ENCODE measurements at places on chromosomes 6 and 20.

DNA sequence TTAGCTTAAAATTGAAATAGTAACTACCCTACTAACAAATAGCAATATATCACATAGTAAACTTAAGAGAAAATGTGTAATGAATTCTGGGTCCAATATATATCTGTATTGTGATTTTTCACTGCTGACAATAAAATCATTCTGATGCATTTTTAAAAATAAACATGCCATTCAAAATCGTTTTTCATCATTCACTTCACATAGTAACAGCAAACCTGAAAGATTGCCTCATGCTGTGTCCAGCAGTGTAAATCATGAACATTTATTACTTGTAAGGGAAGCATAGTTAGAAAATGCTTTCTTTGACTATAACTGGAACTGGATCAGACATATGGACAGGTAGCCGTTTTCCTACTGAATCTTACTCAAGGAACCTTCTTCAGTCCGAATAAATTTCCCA is 446.1 kb downstream of the UTRN start:
- DNase-seq = no peak

- DNase-seq = no peak
These were observed 359.3 kb downstream of the TAF4 start for GRCh38 chr20:61706259-61706961.

DNA sequence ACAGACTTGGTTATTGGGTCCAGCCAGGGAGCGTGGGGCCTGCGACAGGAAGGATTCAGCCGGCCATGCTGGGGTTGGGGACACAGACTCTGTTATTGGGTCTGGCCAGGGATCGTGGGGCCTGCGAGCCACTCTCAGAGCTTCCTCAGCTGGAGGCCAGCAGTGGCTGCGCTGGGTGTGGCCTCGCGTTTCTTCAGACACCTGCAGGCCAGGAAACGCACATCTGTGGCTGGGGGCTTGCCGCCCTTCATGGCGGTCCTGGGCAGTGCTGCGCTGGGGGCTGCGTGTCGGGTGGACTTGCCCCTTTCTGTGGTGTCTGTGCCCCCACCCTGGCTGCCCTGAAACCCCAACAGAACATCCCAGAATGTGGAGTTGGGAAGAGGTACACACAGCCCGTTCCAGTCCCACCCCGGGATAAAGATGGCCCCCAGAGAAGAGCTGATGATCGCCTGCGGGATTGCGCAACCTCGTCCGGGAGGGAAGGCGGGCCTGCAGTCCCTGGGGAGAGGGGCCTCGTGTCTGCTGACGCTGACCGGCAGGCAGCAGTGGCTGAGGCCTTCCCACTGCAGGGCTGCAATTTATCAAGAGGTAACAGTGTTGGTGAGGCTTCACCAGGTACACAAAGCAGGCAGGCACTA is 16.9 kb upstream of the MTG2 start:
- no peak for DNase-seq

DNA sequence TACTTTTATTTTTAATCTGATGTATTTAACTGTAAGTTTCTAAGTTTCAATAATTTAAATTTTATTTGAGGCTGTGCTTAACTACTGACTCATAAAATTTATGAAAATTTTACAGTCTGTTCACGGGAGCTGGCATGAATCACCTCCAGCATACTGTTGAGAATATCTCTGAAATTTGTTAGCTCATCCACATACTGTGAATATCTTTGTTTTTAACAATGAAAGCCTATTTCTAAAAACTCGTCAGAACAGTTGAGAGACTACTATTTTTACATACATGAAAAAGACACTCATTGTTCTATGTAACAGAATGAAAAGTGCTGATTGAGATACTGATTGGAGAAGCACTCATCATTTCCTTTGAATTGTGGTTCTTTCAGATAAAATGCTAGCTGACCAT is 749.3 kb downstream of the TENT5A start:
- no peak for DNase-seq

GRCh38 chr20:5835321-5835821 is 85.2 kb downstream of the SHLD1 start:
- DNase-seq = no peak

DNA sequence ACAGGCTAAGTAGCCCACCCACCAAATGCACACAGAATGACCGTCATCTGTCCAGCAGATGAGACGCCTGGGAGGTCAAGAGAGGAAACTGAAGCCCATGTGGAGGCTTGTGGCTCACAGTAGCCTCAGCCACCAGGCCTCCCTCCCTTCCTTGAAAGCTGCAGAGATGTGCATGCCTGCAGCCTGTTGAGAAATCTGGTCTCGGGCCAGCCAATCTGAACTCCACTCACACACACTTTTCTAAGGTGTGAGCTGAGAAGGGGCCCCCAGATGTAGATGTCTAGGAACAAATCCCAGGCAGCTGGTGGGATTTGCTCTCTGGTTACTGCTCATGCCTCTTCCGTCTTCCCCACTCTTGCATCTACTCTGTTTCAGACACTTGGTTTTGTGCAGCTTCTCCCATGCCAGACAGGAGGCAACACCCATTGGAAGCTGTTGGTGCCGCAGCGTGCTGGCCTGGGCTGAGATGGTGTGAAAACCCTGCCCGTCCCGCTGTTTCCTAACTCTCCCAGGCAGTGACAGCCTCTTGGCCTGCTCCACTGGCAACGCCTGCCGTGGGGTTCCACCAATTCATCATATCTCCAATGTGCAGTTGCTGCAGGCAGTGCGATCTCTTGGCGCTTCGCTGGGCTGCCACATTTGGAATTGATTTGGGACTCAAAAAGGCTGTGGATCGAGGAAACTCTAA is 24.1 kb upstream of the PAX1 start:
- no peak for DNase-seq

DNA sequence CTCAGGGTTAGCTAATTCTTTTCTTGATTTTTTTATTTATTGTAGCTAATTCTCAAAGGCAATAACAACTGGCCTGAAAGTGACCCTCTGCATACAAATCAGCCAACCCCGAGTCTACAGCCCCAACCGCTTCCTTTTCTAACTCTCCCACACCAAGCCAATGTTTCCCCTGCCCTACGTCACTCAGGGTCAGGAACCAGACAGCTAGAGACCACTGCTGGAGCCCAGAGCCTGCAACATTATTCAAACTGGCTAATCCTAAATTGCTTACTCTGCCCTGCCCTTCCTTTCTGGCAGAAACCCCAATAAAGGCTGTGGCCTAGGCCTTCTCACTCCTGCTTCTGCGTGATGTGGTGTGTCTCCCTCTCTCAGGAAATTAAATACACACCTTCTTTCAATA is 320.7 kb downstream of the CBLN4 start:
- no peak for DNase-seq

DNA sequence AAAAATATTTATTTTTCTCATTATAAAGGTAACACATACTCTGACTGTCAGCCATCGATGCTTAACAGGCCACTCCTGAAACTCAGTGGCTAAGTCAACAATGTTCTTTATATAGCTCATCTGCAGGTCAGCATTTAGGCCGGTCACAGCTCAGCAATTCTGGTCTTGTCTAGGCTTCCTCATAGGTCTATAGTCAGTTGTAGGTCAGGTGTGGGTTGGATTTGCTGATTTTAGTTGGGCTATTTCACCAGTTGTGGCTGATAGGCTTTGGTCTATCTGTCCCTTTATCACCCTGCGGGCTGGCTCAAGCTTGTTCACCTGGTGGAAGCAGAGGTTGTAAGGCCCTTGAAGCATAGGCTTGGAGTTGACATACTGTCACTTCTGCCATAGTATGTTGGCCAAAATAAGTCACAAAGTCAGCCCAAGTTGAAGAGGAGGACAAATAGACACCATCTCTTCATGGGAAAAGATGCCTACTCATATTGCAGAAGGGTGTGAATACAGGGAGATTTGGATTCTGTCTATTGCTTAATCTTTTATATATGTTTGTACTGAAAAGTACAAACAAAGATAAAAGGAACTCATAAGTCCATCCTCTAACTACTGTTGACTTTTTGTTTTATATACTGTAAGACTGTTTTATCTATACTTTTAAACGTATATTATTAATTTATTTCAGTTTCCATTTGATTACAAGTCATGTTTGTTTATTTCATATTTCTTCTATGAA is 75.0 kb downstream of the BCKDHB start:
- DNase-seq = no peak

- no peak for DNase-seq
These were observed 12.2 kb downstream of the POLH start for GRCh38 chr6:43588194-43588593.

- DNase-seq = no peak
These were observed 40.2 kb upstream of the CRISP1 start for GRCh38 chr6:49906526-49906925.

DNA sequence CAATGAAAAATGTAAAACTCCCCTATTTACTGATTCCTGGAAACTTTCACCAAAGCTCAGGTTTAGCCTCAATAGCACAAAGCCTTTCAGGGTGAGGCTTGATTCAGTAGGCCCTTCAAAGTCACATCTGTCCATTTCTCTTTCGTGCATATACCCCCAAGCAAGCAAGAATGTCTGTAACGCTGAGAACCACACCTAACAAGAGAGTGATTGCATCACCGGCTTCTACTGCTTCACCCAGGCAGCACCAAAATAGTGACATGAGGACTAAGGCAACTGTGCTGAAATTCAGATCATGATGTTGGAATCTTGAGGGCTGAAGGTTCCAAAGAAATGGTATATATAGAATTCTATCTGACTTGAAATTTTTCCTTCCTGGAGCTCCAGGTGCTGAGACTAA is 26.1 kb downstream of the CGA start:
- DNase-seq = no peak

GRCh38 chr20:47276251-47276650 is 80.2 kb downstream of the ZMYND8 start:
- no peak for DNase-seq

- DNase-seq = no peak
These were observed 23.3 kb downstream of the MAP7 start for GRCh38 chr6:136526937-136527336.

- DNase-seq = no peak
These were observed 96.6 kb upstream of the FOXP4 start for GRCh38 chr6:41449399-41450245.

- no peak for DNase-seq
These were observed 282.0 kb downstream of the BCKDHB start for GRCh38 chr6:80388507-80388906.

DNA sequence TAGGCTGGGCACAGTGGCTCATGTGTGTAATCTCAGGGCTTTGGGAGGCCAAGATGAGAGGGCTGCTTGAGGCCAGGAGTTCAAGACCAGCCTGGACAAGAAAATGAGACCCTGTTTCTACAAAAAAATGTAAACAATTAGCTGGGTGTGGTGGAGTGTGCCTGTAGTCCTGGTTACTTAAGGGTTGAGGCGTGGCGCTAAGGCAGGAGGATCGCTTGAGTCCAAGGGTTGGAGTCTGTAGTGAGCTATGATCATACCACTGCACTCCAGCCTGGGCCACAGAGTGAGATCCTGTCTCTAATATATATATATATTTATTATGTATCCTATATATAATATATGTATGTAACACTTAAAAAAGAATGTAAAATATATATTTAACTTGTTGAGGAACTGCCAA is 7.9 kb upstream of the ABRACL start:
- DNase-seq = no peak

GRCh38 chr20:1911536-1911935 is 16.3 kb downstream of the SIRPA start:
- no peak for DNase-seq

DNA sequence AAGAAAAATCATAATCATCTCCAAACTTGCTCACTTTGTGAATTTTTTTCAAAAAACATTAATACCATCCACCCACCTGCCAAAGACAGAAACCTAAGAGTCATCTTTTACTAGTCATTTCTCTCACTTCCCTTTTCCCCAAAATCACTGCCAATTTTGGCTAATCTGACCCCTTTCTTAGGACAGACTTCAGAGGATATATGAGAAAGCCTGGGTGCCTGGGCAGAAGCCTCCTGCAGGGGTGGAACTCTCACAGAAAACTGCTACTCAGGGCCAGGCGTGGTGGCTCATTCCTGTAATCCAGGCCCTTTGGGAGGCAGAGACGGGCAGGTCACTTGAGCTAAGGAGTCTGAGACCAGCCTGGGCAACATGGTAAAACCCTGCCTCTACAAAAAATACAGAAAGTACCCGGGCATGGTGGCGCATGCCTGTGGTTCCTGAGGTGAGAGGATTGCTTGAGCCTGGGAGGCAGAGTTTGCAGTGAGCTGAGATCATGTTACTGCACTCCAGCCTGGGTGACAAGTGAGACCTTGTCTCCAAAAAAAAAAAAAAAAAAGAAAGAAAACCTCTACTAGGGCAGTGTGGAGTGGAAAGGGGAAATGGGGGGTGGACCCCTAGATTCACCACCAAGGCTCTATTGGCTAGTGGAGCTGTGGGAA is 3.8 kb downstream of the DEK start:
- no peak for DNase-seq

DNA sequence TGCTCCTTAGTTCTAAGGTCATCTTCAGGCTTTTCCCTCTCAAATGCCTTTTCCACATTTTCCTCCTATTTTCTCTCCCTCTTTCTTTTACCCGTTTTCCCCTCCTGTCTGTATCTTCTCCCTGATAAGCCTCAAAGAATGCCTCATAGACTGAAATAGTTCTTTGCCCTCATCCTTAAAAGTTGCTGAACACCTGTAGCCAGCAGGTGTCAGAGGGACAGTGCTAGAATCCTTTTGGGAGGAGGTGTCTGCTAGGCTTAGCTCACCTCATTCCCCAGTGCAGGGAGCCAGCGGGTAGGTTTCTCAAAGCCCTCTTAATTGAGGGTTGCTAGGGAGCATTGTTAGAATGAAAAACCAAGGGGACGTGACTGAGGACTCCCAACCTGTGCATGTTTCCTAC is 204.0 kb downstream of the TSHZ2 start:
- DNase-seq = no peak

- DNase-seq = no peak
These were observed 90.6 kb upstream of the ADGRB3 start for GRCh38 chr6:68544450-68544849.

GRCh38 chr6:72363844-72364740 is 257.8 kb upstream of the KCNQ5 start:
- no peak for DNase-seq

DNA sequence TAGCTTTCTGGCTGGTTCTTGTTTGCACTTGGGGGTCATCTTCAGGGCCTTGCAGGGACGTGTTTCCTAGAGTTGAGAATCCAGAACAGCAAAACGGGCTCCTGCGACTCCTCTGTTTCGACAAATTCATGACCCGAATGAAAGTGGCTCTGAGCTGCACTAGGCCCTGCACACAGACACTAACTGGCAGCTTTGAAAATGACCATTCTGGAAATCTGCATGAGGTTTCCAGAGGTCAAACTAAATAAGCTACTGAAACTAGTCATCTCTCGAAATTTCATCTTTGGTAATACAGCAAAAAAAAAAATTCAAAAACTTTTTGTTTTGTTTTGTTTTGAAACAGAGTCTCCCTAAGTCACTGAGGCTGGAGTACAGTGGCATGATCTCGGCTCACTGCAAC is 15.5 kb upstream of the BMP7 start:
- DNase-seq = no peak

DNA sequence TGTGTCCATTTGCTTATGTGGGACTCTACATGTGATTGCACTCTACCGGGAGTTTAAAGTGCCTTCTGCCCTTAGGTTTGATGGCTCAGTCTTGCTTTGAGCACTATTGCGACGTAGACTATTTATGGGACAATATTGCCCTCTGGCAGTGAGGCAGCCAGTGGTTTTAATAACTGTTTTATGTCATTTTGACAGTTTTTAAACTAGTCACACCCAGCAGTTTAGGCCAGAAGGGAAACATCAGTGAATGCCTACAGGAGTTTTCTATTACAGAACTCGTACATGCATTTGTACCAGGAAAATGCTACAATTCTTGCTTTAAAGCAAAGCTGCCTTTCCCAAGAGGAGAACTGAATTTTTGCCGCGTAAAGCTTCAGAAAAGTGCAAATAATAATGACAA is 813.7 kb downstream of the KIF16B start:
- DNase-seq = no peak

Measured in activated T-helper 1 cell treated with anti-CD3 and anti-CD28 coated beads, Interleukin-2, amount 50 U/mL, for 16 hours (primary cell).